HS-27A (cell line): ENCODE measurements at places on chromosomes 12 and 14.

GRCh38 chr12:116599285-116600136 is 40.3 kb downstream of the MAP1LC3B2 start:
- DNase-seq: peak; percentile 23

DNA sequence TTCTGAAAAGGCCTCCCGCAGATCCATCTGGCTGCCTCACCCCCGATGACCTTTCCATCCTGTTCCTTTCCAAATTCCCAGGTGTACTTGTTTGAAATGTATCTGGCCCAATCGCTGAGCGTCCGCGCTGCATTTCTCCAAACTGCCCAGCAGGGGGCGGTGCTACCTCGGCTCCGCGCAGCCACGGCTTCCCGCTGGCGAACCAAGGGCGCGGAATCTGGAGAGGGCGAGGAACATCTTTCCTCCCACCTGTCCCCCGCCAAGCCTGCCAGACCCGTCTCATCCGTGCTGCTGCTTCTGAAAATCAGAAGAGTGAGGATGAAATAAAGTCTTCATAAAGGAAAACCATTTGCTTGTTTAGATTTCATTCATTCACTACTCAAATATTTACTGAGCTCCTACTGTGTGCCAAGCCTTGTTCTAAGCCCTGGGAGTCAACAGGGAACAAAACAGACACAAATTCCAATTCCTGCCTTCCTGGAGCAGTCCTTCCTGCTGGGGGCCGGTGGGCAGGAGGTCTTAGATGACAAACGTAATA is 16.8 kb upstream of the MYL2 start:
- no peak for DNase-seq

DNA sequence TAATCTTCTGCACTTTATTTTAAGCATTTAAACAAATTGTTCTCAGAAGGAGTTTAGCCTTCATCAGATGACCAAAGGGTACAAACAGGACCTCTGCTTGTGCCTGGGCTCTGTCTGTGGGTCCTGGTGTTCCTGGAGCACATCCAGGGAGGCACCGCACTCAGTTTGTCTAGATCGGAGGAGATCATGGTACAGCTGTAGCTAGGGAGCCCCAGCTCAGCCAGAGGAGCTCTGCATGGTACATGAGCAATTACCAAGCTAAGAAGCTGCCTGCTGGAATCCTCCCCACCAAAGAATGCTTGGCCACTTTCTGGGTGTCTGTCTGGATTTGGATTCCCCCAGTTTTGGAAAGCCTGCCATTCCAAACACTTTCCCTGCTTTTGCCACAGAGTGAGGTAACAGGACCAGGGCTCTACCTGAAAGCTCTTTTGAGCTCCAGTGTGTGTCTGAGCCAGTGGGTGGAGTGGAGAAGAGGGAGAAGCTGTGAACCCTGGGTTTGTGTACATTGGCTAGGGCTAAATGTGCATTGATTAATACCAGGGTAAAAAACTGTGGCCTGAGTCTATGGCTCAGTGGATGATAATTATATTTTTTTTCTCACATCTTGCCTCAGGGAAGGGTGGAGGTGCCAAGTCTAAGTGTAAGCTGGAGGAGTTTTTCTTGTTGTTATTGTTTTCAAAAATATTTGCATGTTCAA is 163.7 kb upstream of the IGF1 start:
- no peak for DNase-seq

DNA sequence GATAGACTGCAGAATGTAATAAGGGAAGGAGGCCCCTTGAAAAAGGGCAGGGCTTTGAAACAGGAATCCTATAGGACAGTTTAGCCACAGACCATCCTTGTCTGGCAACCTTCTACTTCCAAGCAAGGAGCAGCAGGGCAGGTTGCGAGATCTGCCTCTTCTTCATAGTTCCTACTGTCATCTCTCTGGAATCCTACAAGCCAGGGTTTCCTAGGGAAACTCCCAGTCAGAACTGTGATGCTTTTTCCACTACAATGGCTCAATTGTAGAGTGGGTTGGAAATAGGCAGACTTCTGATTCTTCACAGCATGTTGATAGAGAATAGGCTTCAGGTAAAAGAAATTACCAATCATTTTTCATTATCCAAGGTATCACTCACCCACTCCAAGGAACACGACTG is 186.3 kb downstream of the DACT1 start:
- no peak for DNase-seq

DNA sequence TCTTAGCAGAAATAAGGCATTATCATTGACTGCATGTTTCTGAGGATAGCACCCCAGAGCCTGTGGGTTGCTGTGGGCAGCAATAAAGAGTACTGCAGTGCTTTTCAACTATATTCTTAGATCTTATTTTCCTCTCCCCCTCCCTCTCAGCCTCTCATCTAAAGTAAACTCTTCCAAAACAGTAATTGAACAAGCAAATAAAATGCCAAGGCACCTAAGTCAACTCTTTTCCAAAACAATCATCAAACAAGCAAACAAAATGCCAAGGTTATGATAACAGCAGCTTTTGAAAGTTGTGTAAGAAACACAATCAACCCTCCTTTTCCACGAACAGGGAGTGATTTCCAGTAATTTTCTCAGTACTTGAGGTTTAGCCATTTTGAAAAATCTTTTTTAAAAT is 1542.6 kb downstream of the AACS start:
- DNase-seq: no peak

GRCh38 chr12:123076604-123077297 is 74.1 kb downstream of the PITPNM2 start:
- DNase-seq: no peak

GRCh38 chr12:45596366-45596765 is 133.1 kb upstream of the ARID2 start:
- no peak for DNase-seq

DNA sequence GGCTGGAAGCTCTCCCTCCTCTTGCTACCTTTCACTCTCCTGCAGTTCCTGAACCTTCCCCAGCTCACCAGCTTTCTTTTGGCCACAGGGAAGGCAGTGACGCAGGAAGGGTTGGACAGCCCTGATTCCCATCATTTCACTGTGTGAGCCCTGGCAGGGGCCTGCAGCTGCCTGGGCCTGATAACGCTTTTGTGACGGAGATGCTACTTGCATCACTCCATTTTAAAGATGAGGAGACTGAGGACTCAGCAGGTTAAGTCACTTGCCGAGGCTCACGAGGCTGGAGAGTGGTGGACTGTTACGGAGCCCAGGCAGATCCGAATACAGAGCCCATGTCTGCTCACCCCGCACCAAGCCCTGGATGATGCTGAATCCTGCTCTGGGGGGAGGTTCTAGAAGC is 145.3 kb downstream of the RBM19 start:
- no peak for DNase-seq

- DNase-seq: no peak
Measured at GRCh38 chr12:1844661-1845409, 24.5 kb downstream of the LRTM2 start.

DNA sequence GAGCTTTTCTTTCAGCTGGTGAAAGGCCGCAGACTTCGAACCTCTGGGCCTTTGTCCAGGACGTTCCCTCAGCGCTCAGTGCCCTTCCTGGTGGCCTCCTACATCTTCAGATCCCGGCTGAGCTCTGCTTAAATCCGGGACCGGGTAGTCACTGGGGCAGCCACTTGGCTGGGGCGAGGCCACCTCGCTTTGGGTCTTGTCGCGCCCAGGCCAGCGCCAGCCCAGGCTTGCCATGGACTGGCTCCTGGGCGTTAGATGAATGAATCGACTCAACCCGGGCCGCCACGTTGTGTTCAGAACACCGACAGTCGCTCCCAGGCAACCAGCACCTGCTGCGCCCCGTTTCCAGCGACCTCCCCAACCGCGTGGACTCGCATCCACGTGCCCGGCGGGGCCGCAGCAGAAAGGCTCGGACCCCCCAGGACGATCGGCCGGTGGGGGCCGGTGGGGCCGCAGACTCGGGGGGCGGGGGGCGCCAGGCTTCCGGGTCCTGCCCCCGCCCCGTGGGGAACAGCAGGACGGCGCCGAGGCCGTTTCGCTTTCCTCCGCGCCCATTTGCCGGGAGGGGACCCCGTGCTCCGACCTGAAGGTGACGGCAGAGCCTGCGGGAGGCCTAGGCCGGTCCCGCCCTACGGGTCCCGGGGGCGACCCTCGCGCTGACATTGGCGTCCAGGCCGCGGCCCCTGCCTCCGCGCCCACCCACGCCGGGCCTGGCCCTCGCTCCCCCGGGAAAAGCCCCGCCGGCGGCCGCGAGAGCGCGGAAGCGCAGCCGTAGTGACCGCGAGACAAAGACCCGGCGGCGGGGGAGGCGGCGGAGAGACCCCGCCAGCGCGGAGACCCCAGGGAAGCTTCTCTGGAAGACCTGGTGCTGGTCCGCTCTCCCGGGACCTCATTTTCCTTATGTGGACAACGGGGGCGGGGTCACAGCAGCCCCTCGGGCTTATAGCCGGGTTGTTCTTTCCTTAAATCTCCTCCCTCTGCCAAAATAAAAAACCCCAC is 37.3 kb upstream of the RCOR1 start:
- DNase-seq: no peak

DNA sequence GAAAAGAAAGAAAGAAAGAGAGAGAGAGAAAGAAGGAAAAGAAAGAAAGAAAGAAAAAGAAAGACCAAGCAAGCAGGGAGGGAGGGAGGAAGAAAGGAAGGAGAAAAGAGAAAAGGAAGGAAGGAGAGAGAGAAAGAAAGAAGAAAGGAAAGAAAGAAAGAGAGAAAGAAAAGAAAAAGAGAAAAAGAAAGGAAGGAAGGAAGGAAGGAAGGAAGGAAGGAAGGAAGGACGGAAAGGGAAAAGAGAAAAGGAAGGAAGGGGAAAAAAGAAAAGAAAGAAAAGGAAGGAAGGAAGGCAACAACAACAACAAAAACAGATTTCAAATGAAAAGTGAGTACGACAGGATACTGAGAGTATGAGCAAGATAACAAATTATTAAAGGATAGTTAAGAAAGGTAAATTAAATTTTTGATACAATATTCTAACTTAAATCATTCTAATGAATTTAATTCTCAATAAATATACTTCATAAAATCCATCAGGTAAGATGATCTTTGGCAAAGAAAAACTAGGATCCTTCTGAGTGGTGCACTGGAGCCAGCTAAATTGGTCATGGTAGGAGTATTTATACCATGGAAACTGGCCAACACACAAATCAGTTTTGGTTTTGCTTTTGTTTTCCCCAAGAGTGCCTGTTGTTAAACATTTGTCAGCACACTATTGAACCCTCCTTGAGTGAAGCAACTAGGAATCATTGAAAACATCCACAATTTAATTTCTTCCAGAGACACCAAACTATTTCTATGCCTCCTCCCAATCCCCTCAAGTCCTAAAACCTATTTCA is 56.1 kb upstream of the DYRK2 start:
- no peak for DNase-seq

DNA sequence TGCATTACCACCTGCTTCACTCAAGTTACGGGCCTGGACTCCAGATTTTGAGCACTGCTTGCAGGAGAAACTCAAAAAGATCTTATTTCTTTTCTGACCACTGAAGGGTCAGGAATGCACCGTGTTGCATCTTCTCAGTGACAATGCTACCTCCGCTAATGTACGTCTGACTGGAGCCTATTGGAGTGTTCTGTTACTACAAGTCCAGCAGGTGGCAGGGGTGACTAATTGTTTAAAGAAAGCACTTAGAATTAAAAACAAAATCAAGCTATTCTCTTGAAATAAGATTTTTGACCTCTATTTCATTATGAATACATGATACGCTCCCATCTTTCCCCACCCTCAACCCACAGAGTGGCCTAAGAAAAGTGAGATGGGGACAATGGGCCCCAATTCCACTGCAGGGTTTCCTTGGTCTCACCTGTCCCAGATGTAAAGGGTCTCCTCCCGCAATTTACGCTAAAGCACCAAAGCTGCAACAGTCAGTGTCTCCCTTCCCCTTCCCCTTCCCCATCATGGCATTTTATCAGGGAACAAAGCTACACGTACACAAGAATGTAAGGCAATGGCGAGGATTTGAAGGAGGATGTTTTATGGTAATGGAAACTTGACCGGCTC is 2.2 kb downstream of the TBPL2 start:
- DNase-seq: no peak

GRCh38 chr14:75650253-75651058 is 10.2 kb downstream of the ERG28 start:
- DNase-seq: no peak

DNA sequence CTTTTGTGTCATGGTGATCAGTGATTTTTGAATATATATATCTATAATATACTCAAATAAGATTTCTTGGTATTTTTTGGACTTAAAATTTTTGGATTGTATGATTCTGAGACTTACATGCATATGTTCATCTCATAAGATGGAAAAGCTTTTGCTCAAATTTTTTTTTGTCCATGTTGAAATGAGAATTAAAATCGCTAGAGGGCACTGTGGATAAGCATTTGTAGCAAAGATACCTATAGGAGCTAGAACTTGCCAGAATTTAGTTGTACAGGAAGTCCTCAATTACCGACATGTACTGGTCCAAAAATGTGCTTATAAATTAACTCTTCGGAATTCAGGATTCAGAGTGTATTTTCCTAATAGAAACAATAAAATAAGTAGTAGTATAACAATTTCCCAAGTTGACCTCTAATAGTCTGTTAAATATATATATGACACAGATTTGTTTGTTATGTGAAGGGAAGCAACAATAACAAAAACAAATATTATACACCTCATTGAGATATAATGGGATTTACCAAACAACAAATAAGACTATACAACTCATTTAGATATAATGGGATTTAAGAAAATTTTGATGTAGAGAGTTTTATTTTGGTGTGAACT is 179.6 kb downstream of the TMEM117 start:
- peak; percentile 15 for DNase-seq

GRCh38 chr14:92570674-92571262 is 57.2 kb downstream of the RIN3 start:
- no peak for DNase-seq

- DNase-seq: no peak
Measured at GRCh38 chr14:75705014-75705413, 44.0 kb downstream of the TTLL5 start.

DNA sequence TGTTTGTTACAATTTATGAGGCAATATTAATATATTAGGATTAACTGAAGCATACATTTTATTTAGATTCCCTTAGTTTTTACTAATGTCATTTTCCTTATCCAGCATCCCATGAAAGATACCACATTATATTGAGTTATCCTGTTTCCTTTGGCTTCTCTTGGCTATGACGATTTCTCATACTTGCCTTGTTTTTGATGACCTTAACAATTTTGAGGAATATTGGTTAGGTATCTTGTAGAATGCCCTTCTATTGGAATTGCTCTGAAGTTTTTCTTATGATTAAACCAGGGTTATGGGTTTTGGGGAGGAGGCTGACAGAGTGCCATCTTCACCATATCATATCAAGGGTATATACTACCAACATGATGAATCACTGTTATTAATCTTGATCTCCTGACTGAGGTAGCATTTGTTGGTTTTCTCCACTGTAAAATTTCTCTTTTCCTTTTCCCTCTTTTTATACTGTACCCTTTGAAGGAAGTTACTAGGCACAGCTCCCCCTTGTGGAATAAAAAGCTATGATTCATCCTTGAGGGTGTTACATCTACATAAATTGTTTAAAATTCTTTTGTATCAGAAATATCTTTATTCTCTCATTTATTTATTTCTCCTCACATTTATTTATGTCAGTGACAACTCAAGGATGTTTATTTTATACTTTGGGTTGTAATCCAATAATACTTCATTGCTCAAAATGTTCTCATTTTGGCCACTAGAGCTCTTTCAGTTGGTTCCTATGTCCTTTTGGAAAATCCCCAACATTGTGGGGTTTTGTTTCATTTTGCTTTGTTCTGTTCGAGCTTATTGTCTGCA is 239.0 kb downstream of the SLC16A7 start:
- DNase-seq: no peak
